Activated CD4-positive, alpha-beta T cell treated with anti-CD3 and anti-CD28 coated beads, Interleukin-2, amount 50 U/mL, for 48 hours (primary cell): ENCODE measurements at places on chromosomes 11 and 22.

DNA sequence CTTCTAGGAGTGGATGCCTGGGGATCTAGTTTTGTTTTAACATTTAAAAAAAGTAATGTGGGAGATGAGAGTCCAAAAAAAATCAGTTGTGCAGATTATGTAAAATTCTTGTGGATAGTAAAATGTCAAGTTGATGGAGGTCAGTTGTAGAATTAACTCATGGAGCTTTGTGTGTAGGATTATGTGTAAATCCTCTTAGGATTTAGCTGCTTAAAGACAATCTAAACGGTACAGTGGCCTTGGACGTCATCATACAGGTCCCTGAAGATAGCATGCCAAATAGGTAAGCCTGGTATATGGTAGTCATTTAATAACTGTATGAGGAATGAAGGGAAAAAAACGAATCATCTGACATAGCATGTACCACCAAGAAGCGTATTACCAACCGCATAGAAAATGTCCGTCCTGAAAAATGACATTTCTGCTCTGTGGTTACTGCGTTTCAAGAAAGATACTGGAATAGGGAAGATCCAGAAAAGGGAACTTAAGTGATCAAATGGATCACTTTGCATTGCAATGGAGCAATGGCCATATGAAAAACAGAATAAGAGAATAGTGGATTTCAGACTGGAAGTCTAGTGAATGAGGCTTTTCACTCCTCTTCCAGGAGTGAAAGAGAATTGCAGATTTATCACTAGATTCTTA, 61.3 kb downstream of the BCL2L13 start:
- DNase-seq: no peak

DNA sequence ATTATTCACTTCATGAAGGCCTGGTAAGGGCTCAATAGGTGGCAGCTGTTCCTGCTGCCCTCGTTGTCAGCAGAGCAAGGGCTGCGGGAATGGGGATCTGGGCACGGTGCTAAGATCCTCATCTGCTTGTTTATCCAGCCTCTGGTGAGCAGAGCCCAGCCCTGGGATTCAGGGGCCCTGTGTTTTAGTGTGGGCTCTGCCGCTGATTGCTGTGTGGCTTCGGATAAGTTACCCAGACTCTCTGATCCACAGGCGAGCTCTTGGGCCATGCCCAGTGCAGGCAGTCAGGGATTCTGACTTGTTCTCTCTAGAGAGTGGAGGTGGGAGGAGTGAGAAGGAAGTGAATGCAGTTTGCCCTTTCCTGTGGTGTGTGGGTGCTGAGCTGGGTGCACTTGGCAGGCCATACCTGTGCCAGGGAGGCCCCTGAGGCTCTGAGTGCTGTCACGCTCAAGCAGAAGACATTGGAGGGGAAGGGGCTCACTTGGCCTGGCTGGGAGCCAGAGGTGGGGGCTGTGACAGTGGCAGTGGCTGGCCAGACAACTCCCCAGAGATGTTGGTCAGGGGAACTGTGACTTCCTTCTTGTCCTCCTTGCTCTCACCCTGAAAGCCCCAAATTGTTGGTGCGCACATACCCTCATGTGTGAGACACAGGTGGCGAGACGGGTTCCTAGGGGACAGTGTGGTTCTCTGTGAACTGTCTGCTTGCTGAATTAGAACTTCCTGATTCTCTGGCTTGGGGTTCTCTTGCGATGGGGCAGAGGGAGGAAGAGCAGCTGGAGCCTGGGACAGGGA, 43.7 kb downstream of the CD82 start:
- DNase-seq: peak; percentile 43

GRCh38 chr11:297586-298405, 1.5 kb downstream of the IFITM5 start:
- no peak for DNase-seq

DNA sequence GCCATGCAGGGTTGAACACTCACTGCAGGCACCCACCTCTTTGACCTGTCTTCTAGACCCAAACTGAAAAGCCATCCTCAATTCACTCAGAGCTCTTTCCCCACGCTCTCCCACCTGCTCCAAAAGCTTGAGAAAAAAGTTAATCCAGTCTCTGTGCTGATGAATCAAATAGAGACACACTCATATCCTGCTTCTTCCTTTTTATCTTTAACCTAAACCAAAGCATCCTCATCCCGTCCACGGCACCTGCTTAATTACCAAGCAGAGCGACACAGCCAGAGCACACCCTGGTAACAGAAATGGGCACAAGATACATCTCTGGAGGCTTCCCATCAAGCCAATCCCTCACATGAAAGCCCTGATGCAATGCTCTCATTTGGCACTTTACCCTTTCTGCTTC, 102.6 kb downstream of the PLEKHA7 start:
- DNase-seq: no peak

DNA sequence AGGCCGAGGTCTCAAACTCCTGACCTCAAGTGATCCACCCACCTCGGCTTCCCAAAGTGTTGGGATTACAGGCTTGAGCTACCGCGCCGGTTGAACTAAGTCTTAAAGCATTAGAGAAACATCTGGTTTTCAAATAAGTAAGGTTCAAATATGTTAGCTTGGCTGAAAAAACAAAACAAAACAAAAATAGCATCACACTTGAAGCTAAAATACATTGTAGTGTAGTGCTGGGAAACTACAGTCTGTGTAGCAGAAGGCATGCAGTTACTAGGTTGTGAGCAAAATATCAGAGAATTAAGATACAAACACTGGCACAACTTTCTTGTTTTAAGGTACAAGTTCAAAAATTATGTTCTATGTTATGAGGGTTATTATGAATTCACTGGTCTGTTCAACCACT, 224.8 kb upstream of the CHORDC1 start:
- no peak for DNase-seq

GRCh38 chr11:59141673-59142460, 789 bp upstream of the FAM111A start:
- no peak for DNase-seq

DNA sequence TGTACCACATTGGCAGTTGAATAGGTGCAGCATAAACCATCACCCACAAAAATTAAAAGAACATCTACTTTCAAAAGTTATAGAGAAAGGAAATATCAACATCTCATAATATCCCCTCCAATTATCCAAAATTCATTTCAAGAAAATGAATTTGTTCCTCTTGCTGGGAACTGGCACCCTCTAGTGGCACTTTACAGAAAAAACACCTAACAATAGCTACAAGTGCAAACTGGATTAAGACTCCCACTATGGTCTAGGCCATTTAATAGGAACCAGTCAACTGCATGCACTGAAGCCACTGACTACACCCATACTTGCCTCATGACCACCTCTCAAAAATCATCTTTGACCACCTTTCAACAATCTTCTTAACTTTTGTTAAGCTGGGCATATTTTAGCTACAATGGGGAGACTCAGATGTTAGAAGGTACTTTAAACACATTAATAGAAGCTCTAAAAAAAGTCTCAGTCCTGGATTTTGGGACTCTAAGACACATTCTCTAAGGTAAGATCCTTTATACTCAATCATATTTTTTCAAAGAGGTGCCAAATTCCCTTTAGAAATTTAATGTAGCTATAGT, 17.3 kb downstream of the TRAF6 start:
- no peak for DNase-seq

GRCh38 chr11:1532606-1533341, 39.3 kb downstream of the DUSP8 start:
- no peak for DNase-seq

DNA sequence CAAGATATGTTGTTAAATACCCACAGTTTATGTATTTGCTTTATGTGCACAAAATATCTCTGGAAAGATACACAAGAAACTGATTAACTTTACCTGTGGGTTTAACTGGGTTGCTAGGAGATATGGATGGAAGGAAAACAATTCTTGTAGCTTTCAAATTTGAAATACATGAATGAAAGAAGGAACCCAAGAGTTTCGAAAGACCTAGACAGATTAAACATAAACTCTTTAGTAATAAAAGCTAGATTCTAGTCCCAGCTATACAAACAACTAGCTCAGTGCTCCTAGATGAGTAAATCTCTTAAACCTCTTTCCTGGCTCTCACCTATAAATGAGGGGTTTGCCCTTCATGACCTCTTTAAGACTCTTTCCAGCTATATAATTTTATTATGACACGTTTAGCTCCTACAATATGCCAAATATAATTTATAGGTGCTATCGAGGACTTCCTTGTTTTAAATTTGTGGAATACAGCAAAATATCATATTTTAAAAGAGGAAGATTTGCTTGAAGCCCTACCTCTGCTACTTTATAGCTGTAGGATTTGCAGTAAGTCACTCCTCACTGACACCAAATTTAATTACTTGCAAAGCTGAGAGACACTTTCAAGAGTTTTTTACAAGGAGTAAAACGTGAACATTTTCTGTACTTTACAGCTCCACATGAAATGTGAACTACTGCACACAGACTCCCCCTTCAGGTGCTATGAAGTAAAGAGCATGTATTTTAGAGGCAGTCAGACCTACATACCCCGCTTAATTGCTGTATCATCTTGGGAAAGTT, 50.7 kb downstream of the RRAS2 start:
- no peak for DNase-seq

GRCh38 chr22:35719212-35719875, 1.7 kb downstream of the APOL5 start:
- DNase-seq: no peak

DNA sequence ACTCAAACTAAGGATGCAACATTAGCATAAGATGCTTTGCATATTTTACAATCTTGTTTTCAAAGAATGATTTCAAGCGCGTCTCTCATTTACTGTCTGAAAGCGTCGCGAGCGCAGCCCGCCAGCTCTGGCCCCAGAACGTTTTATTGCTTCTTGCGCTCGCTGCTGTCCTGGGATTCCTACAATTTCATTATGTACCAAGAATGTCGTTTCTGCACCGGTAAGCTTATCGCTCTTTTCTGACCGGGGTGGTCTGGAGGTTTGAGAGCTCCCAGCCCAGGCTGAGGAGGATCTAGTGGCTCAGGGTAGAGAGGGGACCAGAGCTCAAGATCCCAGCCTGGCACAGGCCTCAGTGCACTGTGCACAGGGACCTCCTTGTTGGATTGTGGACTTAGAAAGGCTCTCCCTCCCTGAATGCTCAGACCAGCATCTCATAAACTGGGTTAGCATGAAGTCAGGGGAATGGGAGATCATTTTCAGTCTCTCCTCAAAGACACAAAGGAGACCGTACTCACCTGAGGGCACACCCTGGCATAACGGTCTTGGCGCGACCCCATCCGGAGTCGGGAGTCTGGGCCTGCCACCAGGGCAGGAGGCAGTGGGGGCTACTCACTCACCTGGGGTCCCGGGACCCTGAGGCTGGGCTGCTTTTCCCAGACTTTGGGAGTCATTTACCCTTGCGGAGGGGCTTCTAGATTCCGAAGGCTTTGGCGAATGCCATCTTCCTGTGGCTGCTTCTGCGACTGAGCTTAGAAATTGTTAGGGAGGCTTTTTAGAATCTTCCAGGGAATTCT, 817.4 kb downstream of the BRD1 start:
- DNase-seq: no peak

DNA sequence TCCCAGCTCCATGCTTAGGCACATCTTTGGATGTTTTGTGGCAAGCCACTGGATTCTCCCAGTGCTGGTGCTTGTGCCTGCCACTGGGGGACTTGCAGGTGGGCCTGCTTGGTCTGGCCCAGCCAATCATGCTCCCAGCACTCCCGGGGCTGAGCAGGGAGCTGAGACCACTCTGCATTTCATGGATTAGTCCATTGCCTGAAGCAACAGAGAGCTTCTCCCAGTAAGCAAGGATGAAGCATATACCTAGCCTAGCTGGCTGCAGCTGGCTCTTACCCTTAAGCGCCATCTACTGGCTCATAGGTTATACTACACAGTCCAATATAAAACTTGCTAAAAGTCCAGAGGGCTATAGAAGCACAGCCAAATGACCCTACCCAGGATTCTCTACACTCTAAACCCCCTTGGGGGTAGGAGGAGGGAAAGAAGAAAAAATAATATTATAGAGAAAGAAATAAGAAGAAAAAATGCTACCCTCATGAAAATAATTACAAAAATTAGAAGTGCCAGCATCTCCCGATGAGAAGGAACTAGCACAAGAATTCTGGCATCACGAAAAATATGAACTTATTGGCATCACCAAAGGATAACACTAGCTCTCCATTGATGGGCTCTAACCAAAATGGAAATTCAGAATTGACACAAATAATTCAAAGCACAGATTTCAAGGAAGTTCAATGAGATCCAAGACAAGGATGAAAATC, 275.3 kb downstream of the C11orf87 start:
- no peak for DNase-seq

DNA sequence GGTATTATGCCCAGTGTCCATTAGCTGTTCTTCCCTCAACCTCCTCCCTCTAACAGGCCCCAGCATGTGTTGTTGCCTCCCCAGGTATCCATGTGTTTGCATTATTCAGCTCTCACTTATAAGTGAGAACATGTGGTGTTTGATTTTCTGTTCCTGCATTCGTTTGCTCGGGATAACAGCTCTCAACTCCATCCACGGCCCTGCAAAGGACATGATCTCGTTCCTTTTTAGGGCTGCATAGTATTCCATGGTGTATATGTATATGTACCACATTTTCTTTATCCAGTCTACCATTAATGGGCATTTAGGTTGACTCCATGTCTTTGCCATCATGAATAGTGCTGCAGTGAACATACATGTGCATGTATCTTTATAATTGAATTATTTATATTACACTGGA, 82.8 kb downstream of the PRMT3 start:
- no peak for DNase-seq

DNA sequence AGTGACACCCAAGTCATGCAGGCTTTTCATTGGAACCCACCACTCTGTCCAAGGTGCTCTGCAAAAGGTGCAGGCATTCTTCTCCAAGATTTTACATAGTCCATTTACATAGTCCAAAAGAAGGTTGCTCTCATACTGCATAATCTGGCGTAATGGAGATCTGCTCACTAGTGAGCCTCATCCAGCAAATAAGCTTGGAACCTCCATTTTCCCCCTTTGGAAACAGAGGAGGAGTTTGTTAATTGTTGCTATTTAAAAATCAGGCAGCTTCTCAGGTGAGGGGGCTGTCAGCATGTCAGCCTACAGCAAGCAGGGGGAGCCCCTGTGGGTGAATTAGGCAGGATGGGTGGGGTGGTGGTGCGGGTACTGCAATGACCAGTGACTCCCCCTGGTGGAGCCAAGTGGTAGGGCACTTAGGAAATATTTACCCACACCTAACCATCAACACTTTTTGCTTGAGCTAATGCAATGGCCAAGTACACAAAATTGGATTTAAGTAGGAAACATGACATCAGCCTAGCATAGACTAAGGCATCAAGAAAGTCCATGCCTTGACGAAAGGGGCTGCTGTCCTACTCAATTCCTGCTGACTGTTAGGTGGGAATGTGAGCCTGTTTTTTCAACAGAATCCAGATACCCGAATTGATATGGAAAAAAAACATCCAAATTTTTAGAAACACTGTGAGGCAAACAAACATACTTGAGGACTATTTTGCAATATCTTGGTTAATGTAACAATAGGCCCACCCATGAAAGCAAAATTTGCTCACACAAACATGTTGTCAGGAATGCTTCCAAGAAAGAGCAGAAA, 64.5 kb downstream of the AMBRA1 start:
- DNase-seq: peak; percentile 83

DNA sequence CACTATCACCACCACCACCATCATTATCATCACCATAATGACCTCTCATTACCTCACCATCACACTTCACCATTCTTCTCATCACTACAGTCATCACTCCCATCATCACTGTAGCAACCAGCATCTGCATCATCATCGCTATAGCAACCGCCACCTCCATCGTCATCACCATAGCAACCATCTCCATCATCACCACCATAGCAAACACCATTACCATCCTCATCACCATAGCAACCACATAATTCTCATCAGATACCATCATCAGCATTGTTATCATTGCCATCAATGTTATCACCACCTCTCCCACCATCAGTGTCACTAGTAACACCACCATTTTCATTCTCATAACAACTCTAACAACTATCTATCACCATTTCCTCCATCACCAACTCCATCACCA, 23.1 kb upstream of the CD82 start:
- no peak for DNase-seq

- no peak for DNase-seq
Observed at GRCh38 chr11:100863080-100863581, 176.0 kb downstream of the ARHGAP42 start.
